ENCODE measurements at places on chromosomes 6 and 20.

GRCh38 chr6:119348748-119349360 is 707 bp downstream of the MAN1A1 start:
- DNase-seq, result no peak

DNA sequence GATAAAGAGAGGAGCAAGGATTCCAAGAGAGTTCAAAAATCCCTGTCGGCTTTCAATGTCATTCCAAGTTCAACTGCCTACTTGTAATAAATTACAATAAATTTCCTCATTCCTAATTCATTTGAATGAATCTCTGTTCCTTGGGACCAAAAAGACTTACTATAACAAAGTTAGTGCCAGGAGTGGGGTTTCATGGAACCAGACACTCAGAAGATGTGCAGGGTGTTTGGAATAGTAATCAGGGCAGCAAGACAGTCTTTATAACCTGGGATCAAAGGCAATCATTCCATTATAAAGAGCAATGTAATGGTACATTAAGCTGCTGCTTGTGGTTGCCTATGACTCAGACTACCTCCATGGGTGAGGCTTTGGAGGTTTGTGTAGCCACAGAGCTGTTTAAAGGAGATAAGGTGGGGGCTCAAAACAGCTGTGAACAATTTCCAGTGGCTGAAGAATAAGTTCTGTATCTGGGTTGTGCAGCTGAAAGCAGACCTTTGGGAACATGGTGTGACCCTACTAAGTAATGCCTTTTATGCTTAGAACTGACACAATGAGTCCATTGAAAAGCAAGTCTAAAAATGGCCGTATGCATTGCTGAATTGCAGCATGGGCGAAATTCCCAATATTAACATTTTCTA is 159.9 kb downstream of the LINC00237 start:
- DNase-seq, result no peak

DNA sequence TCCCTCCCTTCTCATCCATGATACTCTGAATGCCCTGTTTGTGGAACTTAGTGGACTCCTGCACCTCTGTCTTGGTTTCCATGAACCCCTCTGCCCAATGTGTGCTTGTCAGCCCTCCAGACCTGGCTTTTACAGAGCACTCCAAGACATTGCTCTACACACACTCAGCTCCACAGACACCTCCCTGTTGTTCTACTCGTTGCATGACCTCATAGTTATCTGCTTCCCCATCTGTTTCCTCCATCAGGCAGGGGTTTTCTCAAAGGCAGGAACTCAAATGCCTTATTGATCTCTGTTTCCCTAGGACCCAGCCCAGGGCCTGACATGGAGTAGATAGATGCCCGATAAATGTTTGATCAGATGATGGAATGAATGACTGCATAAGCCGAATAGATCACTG is 13.3 kb downstream of the PLCG1 start:
- DNase-seq, result no peak

DNA sequence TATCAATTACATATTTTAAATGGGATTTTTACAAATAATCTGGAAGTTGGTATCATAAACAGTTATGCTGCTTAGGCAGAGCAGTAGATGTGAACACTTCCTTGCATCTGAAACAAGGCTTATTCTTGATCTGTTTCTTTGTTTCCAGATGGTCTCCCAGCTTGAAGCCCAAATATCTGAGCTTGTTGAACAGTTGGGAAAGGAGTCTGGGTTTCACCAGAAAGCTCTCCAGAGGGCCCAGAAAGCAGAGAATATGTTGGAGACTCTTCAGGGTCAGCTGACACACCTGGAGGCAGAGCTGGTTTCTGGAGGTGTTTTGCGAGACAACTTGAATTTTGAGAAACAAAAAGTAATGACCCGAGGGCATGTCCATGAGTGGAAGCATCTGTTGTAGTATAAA is 91.9 kb downstream of the CCDC170 start:
- DNase-seq, result no peak

- DNase-seq, result peak; percentile 81
Measured at GRCh38 chr6:40937491-40937890, 101.5 kb downstream of the UNC5CL start.

- peak; percentile 61 for DNase-seq
Measured at GRCh38 chr6:111417181-111417585, 65.8 kb downstream of the REV3L start.

- DNase-seq, result peak; percentile 80
Measured at GRCh38 chr6:12356983-12357972, 67.1 kb downstream of the EDN1 start.

- no peak for DNase-seq
Measured at GRCh38 chr6:14202947-14203346, 85.4 kb downstream of the CD83 start.

GRCh38 chr6:6590530-6590929 is 2.0 kb downstream of the LY86 start:
- DNase-seq, result no peak

GRCh38 chr6:27541212-27541932 is 68.5 kb upstream of the ZNF184 start:
- no peak for DNase-seq

GRCh38 chr20:53405139-53405538 is 188.5 kb downstream of the ZNF217 start:
- no peak for DNase-seq

DNA sequence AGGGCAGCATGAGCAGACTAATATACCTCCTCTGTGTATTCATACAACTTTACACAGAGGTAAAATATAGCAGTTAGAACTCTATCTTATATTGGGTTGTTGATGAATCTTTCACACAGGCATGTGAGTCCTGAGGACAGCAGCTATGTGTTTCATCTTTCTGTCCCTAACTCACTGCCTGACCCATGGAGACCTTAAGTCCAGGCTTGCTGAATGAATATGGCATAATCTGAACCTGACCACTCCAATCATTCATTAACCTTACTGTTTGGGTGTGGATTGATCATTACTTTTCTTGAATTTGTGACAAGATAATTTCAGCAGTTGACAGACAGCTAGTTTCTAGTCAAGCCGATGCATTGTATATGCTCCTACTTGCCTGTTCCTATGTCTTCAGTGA is 27.3 kb upstream of the TSPYL1 start:
- no peak for DNase-seq

- peak; percentile 17 for DNase-seq
Measured at GRCh38 chr6:257031-257725, 35.1 kb upstream of the DUSP22 start.

- no peak for DNase-seq
Measured at GRCh38 chr6:43884652-43885022, 114.6 kb downstream of the VEGFA start.

DNA sequence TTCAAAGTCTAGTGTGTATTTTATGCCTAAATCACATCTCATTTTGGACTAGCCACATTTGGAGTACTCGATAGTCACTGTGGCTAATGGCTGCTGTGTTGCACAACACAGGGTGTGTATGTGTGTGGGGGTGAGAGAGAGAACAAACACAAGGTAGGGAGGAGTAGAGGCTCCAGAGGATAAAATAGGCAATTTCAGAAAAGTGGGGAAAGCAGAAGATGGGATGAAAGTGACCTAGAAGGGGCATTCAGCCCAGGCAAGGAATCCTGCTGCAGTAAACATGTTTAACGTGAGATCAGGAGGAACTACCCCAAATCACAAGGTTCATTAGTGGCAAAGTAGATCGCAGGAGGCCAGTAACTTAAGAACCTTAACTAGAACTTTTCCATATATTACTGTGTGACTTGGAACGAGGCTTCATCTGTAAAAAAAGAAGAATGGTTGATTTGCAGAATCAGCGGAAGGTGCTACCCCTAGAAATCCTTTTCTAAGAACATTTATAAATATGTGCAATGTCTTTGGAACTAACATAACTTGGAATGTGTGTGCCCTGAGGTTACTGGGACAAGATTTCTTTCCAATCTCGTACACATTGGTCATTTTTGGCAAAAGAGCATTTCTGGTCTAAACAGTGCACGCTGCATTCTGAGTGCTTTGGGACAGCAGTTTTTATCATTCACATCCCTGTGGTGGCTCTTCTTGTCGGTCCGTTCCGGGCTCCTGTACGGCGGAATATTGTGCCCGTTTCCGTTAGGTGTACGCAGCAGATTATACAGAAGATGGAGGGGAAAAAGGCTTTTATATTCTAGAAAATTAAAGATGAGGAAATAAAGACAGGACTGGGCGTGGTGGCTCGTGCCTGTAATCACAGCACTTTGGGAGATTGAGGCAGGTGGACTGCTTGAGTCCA is 2.6 kb downstream of the DUSP22 start:
- no peak for DNase-seq

- DNase-seq, result no peak
Measured at GRCh38 chr6:22467645-22468044, 101.7 kb upstream of the HDGFL1 start.

- DNase-seq, result peak; percentile 99
Measured at GRCh38 chr6:132084811-132085509, 133.8 kb upstream of the CCN2 start.

- no peak for DNase-seq
Measured at GRCh38 chr20:39876976-39877635, 811.9 kb downstream of the MAFB start.

DNA sequence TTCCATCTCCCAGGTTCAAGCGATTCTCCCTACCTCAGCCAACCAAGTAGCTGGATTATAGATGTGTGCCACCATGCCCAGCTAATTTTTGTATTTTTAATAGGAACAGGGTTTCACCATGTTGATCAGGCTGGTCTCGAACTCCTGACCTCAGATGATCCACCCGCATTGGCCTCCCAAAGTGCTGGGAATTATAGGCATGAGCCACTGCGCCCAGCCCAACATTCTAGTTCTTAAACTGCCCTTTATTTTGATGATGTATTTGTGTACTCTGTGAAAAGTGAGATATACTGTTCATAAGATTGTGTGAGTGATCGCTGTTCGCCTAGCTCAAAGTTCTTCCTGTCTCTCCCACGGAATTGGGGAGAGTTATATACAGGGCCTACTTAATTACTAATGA is 93.1 kb downstream of the HFE start:
- no peak for DNase-seq

DNA sequence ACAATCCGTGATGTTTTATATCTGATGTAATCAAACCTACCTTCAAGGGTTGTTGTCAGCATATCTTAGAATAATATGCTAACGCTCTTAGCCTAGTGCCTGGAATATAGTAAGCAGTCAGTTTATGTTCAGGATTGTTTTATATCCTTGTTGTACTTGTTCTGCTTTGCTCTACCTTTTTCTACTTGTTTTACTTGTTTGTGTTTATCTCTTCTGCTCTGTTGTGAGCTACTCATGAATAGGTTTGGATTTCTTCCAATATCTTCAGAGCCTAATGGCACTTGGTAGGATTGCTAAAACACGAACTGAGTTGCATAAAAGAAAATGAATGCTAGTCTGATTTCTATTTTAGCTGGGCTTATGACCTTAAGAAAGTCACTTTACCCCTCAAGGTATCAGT is 40.1 kb downstream of the DNAH8 start:
- DNase-seq, result no peak

- DNase-seq, result peak; percentile 62
Measured at GRCh38 chr6:113147544-113147943, 709.6 kb upstream of the MARCKS start.

- no peak for DNase-seq
Measured at GRCh38 chr6:81073318-81073717, 679.2 kb downstream of the TENT5A start.

- DNase-seq, result no peak
Measured at GRCh38 chr6:378958-379409, 12.6 kb upstream of the IRF4 start.

- peak; percentile 5 for DNase-seq
Measured at GRCh38 chr20:11867291-11867919, 50.3 kb upstream of the BTBD3 start.

GRCh38 chr6:72621291-72622093 is at the start of gene KCNQ5:
Gene KCNQ5, plus strand, starts transcription at chr6:72622064.
- DNase-seq, result peak; percentile 27

DNA sequence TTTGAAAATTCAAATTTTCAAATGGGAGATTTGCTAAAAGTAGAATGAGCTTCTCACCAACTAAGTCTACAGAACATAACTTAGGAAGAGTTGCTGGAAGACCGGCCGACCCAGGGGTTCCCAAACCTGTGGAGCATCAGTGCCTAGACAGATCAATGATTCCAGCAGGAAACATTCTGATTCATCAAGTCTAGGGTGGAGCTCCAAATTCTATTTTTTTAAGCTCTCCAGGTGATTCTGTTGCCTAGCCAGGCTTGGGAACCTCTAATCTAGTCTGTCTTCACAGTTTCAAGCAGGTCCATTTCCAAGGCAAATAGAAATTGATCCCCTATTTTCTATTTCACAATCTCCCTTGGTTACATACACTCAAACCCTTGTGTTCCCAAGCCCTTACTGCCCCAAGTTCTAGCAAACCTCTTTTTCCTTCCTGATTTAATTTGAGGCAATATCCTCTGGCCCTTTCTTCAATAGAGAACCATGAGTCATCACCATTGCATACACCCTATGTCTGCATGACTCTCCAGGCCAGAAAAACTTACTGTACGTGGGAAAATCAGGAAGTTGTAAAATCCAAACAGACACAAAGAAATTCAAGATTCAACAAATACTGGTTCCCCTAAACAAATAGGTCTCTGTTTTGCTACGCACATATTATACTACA is 8.9 kb downstream of the ATXN1 start:
- peak; percentile 92 for DNase-seq

GRCh38 chr6:21836277-21836676 is 242.7 kb downstream of the SOX4 start:
- peak; percentile 43 for DNase-seq

- DNase-seq, result no peak
Measured at GRCh38 chr20:48571949-48572847, 255.6 kb downstream of the PREX1 start.

DNA sequence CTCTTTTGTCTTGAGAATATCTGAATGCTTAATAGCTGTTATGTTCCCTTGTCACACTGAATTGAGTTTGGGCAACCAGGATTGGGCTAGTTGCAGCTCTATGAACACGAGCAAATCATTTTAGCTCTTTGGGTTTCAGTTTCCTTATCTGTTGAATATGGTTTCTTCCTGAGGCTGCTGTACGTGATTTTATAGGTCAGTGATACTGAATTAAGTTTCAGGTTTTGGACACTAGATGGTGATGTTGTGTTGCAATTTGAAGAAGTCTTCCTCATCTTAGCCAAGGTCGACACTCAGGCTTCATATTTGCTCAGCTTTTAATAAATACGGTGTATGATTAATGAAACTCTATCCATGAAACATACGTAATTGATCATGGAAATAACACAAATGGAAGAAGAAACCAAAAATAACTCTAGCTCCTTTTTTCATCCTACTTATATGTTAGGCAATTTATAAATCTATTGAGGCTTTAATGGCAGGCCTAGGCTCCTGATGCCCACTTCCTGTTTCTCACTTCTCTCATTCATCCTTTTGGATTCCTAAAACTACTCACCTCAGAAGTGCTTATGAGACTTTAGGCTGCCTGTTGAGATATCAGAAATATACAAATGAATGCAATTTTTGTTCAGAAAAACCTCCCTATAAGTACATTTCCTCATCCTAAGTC is 354.1 kb upstream of the MAP3K7 start:
- peak; percentile 45 for DNase-seq

GRCh38 chr6:63313111-63313510 is 6.7 kb downstream of the LGSN start:
- no peak for DNase-seq

- no peak for DNase-seq
Measured at GRCh38 chr20:63417097-63417737, 55.2 kb downstream of the KCNQ2 start.
